ENCODE measurements at places on chromosomes 1 and 21. TPM values are rescaled to one million over a fixed set of nuclear protein-coding genes. Genes with fewer than 3 reads are reported as not detected.

- no peak for DNase-seq
Measured at GRCh38 chr1:57727121-57727520, 303.3 kb upstream of the DAB1 start.

GRCh38 chr1:116382321-116382720 is 9.3 kb downstream of the ATP1A1 start:
- DNase-seq: no peak

- peak; percentile 59 for DNase-seq
Measured at GRCh38 chr1:61287014-61287413, 204.7 kb downstream of the NFIA start.

- peak; percentile 77 for DNase-seq
Measured at GRCh38 chr1:2231532-2232254, 3.6 kb downstream of the SKI start.

GRCh38 chr1:184039126-184039525 is 1.6 kb upstream of the COLGALT2 start:
- DNase-seq: no peak

- DNase-seq: no peak
Measured at GRCh38 chr1:54220004-54220811, 20.2 kb downstream of the MRPL37 start.

GRCh38 chr1:184588701-184589100 is 166.0 kb downstream of the EDEM3 start:
- DNase-seq: no peak

GRCh38 chr1:204157962-204158361 is 6.1 kb upstream of the ETNK2 start:
- no peak for DNase-seq

- DNase-seq: no peak
Measured at GRCh38 chr1:78843546-78843945, 163.0 kb downstream of the ADGRL4 start.

DNA sequence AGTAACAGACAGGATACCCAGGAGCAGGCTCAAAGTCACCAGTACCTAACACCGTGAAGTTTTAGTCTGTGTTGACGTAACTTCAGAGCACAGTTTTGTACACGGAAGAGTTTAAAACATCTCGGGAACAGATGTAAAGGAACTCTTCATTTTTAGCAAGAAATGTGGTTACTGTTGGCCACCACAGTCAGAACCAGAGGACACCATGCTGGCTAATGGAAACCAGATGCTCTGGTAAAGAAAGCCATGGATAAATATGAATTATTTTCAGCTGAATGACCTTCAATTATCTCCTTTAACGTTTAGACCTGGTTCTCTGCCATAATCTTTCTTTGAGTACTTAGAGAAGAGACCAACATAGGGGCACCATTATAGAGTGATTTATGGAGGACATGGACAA is 115.9 kb downstream of the NTMT2 start:
- DNase-seq: no peak

GRCh38 chr1:244391761-244392160 is 59.9 kb downstream of the ADSS2 start:
- DNase-seq: peak; percentile 62

DNA sequence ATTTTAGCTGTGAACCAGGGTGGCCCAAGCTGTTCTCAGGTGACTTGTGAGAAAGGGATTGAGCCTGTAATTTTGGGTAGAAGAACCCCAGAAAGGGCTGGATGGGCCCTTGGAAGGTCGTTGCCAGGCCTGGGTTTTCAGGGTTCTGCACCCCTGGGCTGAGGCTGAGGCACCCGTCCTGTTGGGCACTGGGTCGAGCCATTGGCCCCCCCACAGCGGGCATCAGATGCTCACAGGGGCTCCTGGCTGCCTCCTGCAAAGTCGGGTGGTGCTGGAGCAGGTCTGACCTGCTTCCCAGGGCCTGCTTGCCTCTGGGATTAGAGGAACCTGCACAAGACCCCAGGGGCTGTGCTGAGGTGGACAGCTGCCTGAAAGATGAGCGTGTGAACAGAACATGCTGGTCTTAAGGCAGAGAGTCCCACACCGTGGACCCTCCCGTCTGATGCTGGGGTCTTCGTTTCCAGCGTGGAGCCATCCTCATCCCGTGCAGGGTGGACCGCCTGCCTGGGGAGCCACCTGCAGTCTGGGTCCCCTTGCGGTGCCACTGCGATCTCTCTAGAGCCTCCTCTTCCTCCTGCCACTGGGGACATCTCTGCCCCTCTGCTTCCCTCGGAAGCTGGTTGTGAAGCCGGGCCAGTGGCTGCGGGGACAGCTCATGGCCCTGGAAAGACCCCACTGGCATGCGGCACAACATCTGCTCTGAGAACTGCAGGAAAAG is 1.7 kb upstream of the TRPM2 start:
- DNase-seq: no peak

DNA sequence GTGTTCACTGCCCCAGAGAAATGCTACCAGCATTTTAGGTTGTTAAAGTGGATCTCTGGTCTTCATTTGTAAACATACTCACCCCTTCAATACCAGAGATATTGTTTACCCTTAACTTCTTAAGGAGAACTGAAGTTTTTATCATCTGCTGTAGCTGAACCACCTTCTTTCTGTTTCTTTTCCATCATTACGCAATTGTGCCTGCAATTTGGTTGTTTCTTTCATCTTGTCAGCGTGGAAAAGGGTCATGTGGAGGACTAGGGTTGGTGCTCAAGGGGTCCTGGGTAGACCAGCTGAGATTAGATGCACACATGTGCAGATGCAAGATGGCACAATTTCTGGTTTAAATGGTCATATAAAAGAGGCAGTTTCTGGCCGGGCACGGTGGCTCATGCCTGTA is 23.0 kb downstream of the GART start:
- DNase-seq: no peak

- DNase-seq: no peak
Measured at GRCh38 chr1:19770436-19771190, 29.1 kb downstream of the TMCO4 start.

- no peak for DNase-seq
Measured at GRCh38 chr1:17196496-17197185, 8.3 kb upstream of the PADI1 start.

DNA sequence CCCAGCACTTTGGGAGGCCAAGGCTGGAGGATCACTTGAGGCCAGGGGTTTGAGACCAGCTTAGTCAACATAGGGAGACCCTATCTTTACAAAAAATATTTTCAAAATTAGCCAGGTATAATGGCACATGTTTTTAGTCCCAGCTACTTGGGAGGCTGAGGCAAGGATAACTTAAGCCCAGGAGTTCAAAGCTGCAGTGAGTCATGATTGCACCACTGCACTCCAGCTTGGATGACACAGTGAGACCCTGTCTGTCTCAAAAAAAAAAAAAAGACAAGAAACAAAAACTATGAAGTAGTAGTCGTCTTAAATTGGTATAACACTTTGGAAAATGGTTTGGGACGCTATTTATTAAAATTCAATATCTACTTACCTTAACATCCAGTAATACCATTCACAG is 7.7 kb downstream of the AIM2 start:
- peak; percentile 79 for DNase-seq

- DNase-seq: peak; percentile 72
Measured at GRCh38 chr1:37478890-37479254, 4.5 kb downstream of the ZC3H12A start.

GRCh38 chr1:68973459-68974244 is 476.8 kb upstream of the DEPDC1 start:
- peak; percentile 75 for DNase-seq

DNA sequence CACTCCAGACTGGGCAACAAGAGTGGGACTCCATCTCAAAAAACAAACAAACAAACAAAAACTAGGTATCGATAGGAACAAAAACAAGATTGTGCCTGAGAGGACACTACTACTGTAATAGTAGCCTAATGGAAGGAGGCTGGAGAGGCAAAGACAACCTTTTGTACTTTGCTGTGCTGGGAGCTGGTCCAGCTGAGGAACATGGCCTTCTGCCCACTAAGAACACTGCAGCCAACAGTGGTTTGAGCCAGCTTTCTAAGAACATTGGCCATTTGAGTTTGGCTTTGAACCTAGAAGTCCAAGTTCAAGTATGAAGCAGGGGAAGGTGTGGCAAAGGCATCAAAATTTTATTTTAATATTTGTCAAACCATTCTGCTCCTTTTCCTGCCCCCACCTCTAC is 22.7 kb upstream of the RGS8 start:
- DNase-seq: no peak

- DNase-seq: no peak
Measured at GRCh38 chr1:85135392-85135798, 65.4 kb downstream of the SYDE2 start.

- peak; percentile 26 for DNase-seq
Measured at GRCh38 chr1:58155418-58156123, 391.0 kb downstream of the OMA1 start.

DNA sequence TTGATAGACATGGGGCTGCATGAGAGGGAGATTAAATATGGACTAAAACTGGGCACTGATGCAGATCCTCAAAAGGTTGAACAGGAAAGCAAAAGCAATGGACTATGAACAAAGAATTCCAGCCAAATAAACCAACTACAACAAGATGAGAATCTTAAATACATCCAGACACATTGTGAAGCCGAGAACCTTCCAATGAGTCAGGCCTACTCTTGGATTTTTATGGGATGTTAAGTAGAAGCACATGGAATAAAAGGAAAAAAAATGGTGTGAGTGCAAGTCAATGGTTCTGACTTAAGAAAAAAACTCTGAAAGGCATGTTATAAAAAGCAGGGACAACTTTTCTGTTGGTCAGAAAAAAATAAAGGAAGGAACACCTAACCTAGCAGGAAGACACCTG is 227.2 kb downstream of the DPYD start:
- no peak for DNase-seq

DNA sequence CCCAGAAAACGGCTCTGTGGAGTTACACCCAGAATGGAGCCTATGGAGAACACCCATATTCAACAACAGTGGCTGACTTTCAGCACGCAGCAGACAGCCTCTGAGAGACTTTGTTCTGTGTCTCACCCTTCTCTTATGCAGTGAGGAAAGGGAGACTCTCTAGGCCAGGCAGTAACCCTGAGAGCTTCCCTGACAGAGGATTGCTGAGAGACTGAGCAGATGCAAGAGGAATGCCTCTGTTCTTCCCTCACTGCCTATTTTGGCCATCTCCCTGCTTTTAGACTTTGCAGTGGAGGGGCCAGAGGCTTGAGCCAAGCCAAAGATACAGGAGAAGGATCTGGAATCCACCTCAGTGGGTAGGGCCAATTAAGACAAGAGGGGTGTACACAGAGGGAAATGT is 41.8 kb upstream of the SLC16A1 start:
- DNase-seq: no peak

DNA sequence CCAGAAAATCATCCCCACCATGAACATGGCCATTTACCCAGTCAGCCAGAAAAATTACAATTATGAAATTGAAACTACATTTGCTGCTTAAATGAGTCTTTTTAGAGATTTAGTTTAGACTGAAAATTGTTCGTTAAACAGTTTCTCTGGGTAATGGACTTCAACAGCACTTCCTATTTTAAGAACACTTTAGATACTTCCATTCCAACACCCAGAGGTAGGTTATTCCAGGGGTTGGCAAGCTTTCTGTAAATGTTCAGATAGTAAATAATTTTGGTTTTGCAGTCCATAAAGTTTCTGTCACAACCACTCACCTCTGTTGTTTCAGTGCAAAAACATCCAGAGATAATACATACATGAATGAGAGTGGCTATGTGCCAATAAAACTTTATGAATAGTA is 10.2 kb downstream of the NMNAT2 start:
- DNase-seq: no peak

GRCh38 chr1:237799762-237800474 is 90.8 kb downstream of the ZP4 start:
- peak; percentile 87 for DNase-seq

DNA sequence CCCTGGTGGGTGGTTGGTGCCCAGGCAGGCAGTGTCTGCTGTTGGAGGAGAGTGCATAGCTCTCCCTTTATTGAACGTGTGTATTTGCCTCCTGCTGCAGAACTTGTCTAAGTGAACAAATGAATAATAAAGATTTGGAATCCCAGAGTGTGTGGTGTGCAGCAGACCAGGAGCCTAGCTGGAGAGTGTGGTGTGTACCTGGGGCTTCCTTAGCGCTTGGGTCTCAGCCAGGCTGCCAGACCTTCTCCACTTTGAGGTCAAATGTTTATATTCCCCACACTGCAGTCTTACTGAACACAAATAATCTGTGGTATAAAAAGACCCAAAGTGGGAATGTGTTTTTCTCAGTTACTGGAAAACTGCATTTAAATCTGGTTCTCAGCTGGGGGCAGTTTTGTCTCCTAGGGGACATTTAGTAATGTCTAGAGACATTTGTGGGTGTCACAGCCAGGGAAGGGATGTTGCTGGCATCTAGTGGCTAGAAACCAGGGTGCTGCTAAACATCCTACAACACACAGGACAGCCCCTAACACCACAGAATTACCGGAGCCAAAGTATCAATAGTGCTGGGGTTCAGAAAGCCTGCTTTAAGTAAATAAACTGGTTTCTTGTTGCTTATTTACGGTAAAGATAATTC is 23.6 kb downstream of the SLC37A1 start:
- no peak for DNase-seq

DNA sequence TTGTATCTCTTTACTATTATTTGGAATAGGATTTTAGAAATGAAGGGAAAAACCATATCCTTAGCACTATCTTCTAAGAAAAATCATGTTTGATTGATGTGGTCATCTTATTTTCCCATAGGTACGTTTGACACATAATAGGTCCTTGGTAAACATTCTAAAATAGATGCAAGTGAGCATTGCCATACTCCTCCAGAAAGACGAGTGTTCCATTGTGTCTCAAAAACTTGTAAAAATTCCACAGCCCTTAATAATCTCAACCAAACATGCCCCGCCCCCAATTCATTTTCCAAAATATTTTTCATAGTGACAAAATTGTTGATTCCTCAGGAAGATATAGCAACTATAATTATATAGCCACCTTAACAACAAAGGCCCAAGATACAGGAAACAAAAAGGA is 113.4 kb downstream of the CD247 start:
- no peak for DNase-seq

DNA sequence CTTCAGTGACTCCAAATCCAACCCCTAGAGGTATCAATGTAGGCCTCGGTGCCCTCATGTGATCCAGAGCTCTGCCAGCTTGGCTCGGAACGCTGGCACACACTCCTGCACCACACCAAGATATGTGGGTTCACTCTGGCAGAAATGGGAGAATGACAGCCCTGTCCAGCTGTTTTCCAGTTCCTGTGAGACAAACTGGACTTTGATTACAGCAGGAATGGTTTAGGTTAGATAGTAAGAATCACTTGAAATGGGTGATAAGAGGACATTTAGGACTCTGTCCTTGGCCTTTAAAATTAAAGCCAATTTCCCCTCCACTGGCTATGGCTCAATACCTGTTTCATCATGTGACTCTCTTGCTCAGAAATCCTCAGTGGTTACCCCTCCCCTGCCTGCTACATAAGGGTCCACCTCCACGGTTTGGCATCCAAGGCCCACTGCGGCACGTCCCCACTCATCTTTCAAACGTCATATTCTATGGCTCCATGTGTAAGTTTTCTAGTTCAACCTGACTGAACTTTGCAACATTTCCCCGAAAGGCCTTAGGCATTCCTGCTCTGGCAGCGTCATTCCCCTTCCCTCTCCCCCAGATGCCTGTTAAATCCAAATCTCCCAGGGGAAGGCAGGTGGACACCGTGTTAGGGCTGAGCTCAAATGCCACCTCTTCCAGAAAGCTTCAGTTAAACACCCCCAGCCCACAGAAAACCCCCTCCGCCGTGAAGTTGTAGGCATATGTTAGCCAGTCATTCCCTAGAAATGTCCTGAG is 44.7 kb downstream of the PLEKHA6 start:
- no peak for DNase-seq

Gene VANGL1
- total RNA-seq: 20.0 TPM

Gene BRDT
- not detected for total RNA-seq

Gene SDHB
- 292 TPM for total RNA-seq

Gene DCDC2B
- not detected for total RNA-seq

Gene NID1
- total RNA-seq: 17.5 TPM

Gene GUCA2A
- not detected for total RNA-seq

Gene GJA9
- total RNA-seq: not detected

Gene PADI3
- total RNA-seq: 0.39 TPM

Gene KCNJ15
- 7.8 TPM for total RNA-seq

Gene GBP4
- 0.02 TPM for total RNA-seq

Data from HT1080 (cell line).